Activated T-helper 17 cell treated with anti-CD3 and anti-CD28 coated beads, Interleukin-2, amount 50 U/mL, for 72 hours (primary cell): ENCODE measurements at places on chromosomes 3 and 15.

DNA sequence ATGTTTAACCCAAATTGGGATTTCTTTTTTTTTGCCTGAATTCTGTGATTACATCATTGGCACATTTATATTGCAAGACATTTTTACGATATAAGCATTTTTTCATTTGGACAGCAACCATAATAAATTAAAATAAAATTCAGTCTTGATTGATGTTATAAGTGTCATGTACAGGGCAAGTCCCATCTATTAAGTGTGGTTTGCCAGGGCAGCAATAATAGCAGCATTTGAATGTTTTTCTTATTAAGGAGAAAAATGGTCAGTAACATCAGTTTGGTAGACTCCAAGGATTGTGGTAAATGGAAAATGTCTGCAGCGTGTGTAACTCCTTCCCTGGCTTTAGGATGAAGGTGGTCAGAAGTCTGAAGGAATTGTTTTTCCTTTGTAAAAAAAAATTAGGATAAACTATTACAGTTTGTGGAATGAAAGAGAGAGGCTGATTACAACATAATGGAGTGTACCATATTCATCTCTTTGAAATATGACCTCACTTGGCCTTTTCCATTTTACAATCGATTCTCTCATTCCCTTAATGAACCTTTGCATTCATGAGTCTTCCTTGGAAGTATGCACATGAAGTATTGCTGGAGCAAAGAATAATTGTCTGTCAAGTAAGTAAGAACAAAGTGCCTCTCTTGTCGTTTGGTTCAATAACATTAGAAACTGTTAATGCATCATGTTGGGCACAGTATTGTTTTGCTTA, 405.4 kb upstream of the THRB start:
- ATAC-seq: no peak

GRCh38 chr15:75532413-75533250, 46.5 kb downstream of the PTPN9 start:
- ATAC-seq: peak; percentile 31

GRCh38 chr3:190004656-190005055, 116.0 kb downstream of the P3H2 start:
- ATAC-seq: no peak

- peak; percentile 82 for ATAC-seq
Observed at GRCh38 chr3:177201700-177202397, 4.6 kb upstream of the TBL1XR1 start.

DNA sequence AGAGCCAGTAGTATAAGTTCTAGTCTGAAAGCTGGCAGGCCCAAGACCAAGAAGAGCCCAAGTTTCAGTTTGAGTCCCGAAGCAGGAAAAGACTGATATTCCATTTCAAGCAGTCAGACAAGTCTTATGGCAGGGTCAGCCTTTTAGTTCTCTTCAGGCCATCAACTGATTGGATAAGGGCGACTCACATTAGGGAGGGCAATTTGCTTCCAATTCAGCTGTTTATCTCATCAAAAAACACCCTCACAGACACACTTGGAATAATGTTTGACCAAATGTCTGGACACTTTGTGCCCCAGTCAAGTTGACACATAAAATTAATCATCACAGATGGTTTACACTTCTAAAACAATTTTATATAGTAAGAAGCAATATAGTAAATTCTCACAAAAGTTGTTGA, 69.7 kb downstream of the UBE2E2 start:
- ATAC-seq: no peak

- peak; percentile 75 for ATAC-seq
Observed at GRCh38 chr3:157134620-157135191, 25.2 kb downstream of the CCNL1 start.

- peak; percentile 69 for ATAC-seq
Observed at GRCh38 chr3:98329392-98330124, 24.1 kb upstream of the OR5K4 start.

DNA sequence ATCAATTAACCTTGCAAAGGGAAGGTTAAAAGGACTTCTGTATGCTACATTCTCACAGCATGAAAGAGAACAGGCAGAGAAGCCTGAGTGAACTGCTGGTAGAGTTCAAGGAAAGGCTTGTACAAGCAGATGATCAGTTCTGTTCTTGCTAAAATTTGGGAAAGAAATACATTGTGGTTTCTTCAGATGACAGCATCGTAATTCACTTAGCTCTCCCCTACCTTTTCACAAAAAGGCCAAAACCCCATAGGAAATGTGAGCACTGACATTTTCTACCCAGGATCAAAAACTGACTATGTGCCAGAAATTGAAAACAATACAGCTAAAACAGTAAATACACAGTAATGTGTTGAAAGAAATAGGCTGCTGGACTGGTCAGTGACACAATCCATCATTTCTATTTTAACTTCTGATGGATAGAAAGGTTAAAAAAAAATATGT, 216.4 kb downstream of the DPH6 start:
- ATAC-seq: no peak

DNA sequence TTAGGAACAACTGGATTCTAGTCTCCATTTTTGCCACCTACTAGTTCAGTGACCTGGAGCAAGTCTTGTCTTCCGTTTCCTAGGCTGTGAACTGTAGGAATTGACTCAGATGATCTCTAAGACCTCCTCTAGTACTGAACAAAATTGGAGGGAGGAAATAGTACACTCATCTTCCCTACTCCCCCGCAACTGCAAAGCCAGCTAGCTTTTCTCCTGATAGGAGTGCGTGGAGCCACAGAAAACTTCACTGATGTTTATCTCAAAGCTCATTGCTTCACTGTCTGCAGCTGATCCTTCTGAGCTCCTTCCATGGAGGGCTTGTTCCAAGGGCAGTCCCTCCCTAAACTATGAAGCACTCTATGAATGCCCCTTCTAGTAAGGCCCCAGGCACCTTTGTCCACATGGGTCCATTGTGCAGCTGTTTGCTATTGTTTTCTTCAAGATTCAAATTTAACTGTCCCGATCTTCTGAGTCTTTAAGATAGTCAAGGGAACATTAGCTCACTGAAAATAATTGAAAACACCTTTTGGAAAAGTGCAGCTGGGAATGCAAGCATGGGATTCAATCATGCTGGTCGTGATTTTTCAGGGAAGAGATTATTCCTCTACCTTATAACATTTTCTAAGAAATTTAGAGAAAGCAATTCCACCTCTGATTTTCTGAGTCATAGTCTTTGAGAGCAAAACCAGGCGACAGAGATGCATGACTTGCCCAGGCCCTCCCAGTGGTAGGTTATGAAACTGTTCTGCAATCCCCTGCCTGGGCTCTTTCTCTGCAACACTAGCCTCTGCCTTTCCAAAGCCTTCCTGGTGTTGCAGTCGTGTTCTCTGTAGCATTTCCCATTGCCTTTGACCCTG, 24.3 kb downstream of the FILIP1L start:
- ATAC-seq: peak; percentile 62

DNA sequence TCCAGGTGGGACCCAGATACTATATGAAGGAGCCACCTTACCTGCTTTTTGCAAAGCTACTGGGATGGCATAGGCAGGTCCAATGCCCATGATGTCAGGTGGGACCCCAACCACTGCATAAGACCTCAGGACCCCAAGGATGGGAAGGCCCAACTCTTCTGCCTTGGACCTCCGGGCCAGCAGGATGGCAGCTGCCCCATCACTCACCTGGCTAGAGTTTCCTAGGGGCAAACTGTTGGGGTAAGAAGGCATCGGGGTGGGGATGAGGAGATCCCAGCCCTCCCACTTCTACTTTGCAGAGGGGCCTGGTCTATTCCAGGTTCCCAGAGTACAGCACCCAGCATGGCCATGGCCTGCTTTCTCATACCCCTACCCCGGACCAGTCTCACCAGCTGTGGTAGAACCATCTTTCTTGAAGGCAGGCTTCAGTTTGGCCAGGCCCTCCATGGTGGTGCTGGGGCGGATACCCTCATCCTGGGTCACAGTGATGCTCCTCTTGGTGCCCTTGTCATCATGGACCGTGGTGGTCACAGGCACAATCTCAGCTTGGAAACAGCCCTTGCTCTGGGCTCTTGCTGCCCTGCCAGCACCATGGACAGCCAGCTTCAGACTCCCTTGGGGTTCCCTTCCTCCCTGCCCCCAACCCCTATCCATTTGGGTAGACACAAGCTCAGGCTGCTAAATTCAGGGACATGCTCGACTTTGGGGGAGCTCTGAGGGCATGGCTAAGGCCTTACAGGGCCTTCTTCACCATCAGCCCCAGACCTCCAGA, 10.6 kb downstream of the ACAA1 start:
- ATAC-seq: no peak

GRCh38 chr3:49535971-49536874, 18.1 kb upstream of the BSN start:
- ATAC-seq: no peak

DNA sequence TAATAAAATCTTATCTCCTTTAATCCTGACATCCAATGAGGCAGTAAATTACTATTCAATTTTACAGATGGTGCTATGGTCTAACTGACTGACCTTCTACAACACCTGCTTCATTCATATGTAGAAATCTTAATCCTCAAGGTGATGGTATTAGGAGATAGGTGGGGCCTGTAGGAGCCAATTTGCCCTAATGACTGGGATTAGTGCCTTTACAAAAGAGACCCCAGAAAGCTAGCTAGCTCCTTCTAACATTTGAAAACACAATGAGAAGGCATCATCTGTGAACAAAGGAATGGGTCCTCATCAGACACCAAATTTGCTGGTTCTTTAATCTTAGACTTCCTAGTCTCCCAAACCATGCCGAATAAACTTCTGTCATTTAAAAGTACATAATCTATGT, 137.4 kb upstream of the UBP1 start:
- no peak for ATAC-seq

GRCh38 chr15:40460404-40460803, 10.4 kb upstream of the CHST14 start:
- ATAC-seq: no peak

- no peak for ATAC-seq
Observed at GRCh38 chr15:28903555-28903954, 17.8 kb downstream of the APBA2 start.

DNA sequence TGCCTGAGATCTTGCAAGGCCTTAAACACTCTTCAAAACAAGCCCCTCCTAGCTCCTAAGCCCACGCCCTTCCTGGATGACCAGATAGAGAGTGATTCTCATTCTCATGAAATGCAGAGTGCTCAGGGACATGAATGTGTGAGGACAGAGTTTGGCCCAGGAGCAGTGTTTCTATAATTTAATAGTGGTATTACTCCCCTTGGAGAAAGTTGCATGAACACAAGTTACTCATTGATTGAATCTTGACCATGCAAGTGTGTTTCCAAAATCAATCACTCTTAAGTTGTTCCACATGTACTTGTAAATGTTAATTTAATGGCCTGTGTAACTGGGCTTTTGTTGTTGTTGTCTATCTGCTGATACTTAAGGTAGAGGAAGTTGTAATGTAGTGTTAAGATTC, 181.6 kb downstream of the ADAMTSL3 start:
- no peak for ATAC-seq

- no peak for ATAC-seq
Observed at GRCh38 chr15:68789091-68789490, 31.6 kb downstream of the ANP32A start.

GRCh38 chr3:48446425-48447193, at the start of gene ATRIP:
ATRIP (plus strand) TSS chr3:48446737; CDS start chr3:48446846, 109 bp downstream.
- ATAC-seq: peak; percentile 100

GRCh38 chr3:2511356-2511755, 412.7 kb downstream of the CNTN4 start:
- no peak for ATAC-seq

- no peak for ATAC-seq
Observed at GRCh38 chr3:192063570-192063969, 602.6 kb downstream of the PYDC2 start.

DNA sequence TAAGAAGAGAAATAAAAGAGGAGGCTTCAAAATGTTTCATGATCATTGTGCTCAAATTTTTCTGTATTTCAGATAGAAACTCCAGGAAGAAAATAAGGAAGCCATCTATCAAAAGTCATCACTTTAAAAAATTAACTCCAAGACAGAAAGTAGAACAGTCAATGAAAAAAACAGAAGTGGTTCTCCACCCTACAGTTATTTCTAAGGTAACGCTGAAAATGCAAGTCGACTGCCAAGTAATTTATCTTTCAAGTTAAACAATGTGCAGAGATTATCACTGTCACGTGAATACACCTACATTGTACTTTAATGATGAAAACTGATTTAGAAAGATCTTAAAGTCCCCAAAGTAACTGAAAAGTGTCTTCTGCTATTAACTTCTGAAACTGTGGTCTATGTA, 78.5 kb upstream of the SNRPA1 start:
- ATAC-seq: no peak

GRCh38 chr15:40731034-40731433, 24.0 kb downstream of the RMDN3 start:
- ATAC-seq: no peak

- no peak for ATAC-seq
Observed at GRCh38 chr3:79976466-79976865, 208.7 kb upstream of the ROBO1 start.

DNA sequence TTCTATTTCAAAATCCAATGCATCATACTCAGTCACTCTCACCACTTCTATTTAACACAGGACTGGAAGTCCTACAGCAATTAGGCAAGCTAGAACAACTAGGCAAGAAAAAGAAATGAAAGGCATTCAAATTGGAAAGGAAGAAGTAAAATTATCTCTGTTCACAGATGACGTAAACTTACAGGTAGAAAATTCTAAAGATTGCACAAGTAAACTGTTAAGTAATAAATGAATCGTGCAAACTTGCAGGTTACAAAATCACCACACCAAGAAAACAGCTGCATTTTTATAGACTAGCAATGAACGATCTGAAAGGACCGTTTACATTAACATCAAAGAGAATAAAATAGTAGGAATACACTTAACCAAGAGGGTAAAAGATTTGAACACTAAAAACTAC, 36.2 kb downstream of the CHST2 start:
- ATAC-seq: no peak

GRCh38 chr3:177284383-177284881, 87.2 kb upstream of the TBL1XR1 start:
- peak; percentile 91 for ATAC-seq

GRCh38 chr3:189322339-189322738, 150.6 kb downstream of the TPRG1 start:
- ATAC-seq: no peak

DNA sequence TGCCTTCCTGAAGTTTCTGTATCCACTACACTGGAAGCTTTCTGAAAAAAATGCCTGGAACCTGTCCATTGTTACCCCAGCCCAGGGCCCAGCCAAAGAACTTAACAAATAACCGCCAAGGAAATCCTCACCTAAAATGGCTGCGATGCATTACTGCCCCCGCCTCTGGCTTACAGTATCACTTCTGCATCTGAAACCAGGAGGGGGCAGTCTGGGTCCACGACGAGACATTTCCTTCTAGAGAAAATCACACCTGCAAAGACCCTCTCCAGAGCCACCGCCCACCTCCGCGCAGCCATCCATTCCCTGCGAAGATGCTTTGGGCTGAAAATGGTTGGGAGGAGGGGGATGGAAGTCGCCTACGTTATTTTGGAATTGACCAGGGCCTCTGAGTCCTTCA, 22.4 kb upstream of the CELF6 start:
- ATAC-seq: no peak

DNA sequence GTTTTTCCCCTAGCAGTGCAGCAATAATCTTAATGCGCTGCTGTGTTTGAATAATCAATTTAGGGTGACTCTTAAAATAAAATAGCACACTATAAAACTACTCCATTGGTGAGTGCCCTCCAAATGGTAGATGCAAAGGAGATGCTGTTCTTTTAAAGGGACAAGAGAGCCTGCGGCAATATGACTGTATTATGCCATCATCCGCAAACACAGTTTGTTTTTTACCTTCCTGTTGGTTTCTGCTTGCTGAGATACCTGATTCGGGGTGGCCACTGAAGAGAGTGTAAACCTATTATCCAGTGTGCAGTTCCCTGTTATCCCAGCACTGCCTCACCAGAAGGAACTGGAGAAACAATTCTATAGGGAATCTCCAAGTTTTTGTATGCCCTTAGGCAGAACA, 523.1 kb upstream of the TGFBR2 start:
- ATAC-seq: no peak
